ENCODE measurements at places on chromosomes 2 and 18.

DNA sequence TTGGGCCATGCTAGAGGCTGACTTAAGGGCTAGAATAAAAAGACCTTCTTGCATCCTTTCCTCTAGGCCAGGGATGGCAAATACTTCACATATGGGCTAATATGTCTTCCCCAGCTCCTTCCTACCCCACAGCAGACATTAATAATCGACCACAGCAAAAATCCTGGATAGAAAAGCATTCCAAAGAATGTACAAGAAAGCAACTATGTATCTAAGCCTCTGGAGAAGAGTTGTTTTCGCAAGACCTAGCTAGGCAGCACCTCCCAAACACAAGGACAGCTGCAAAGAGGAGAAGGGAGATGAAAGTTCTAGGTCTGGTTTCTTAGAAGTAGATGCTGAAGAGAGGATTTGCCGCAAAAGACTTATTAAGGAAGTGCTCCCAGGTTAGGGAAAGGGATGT, 372.6 kb downstream of the SLC4A3 start:
- DNase-seq: no peak

DNA sequence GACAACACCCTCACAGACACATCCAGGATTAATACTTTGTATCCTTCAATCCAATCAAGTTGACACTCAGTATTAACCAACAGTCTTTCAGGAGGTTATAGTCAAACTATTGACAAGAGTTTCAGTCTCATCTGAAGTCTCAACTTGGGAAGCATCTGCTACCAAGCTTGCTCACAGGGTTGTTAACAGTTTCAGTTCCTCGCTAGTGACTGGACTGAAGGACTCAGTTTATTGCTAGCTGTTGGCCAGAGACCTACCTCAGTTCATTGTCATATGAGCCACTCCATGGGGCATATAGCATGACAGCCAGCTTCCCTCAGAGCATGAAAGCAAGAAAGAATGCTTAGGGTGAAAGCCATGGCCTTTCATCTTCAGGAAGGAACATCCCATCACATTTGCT, 228.6 kb downstream of the EPHA4 start:
- DNase-seq: no peak

GRCh38 chr18:13530879-13531387, 195.4 kb downstream of the FAM210A start:
- no peak for DNase-seq

DNA sequence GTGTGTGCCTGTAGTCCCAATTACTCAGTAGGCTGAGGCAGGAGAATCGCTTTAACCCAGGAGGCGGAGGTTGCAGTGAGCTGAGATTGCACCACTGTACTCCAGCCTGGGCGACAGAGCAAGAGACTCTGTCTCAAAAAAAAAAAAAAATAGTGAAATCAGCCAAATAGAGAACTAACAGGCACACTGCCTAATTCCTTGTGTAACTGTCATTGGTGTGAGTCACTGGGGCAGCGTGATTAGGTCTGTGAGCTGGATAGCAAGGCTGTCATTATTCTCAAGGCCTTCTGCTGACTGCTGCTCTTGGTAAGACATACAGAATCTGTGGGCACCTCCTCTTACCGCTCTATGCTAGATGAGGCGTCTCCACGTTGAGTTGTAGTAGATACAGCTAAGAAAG, 270.3 kb downstream of the NEDD4L start:
- no peak for DNase-seq

- no peak for DNase-seq
Measured at GRCh38 chr2:2739231-2739795, 408.2 kb upstream of the MYT1L start.

GRCh38 chr2:2914252-2914651, 463.4 kb downstream of the EIPR1 start:
- no peak for DNase-seq

GRCh38 chr2:68371138-68371537, 6.1 kb downstream of the PLEK start:
- no peak for DNase-seq

GRCh38 chr2:41999592-42000281, 48.1 kb upstream of the PKDCC start:
- DNase-seq: no peak

DNA sequence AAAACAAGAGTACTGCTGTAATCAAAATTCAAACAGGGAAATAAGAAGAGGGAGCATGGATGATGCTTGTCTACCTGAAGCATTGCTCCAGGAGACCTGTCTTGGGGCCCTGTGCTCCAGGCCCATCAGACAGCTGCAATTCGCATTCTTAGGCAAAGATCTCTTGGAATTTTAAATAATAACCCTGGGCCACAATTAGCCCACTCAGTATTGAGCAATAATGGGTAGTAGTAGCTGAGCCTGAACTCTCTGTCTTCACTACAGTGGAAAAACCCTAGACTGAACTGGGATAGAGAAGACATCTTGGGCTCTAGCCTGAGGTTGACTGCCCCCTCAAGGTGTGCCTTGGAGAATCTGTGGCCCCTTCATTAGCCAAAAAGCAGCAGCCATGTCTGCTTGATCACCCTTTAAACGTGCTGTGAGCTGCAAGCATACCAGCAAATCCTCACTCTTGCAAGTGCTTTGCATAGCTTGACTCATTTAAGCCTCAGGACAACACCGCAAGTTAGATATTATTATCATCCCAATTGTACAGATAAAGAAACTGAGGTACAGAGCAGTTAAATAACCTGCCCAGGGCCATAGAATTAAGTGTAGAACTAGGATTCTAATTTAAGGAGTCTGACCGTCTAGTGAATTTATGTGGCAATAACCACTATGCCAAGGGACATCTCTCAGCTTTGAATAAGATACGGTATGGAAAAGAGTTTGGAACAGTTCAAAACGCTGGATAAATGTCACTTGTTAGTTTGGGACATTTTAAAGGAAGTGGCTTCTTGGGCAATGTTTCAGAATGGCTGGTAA, 69.0 kb downstream of the DDX1 start:
- no peak for DNase-seq

DNA sequence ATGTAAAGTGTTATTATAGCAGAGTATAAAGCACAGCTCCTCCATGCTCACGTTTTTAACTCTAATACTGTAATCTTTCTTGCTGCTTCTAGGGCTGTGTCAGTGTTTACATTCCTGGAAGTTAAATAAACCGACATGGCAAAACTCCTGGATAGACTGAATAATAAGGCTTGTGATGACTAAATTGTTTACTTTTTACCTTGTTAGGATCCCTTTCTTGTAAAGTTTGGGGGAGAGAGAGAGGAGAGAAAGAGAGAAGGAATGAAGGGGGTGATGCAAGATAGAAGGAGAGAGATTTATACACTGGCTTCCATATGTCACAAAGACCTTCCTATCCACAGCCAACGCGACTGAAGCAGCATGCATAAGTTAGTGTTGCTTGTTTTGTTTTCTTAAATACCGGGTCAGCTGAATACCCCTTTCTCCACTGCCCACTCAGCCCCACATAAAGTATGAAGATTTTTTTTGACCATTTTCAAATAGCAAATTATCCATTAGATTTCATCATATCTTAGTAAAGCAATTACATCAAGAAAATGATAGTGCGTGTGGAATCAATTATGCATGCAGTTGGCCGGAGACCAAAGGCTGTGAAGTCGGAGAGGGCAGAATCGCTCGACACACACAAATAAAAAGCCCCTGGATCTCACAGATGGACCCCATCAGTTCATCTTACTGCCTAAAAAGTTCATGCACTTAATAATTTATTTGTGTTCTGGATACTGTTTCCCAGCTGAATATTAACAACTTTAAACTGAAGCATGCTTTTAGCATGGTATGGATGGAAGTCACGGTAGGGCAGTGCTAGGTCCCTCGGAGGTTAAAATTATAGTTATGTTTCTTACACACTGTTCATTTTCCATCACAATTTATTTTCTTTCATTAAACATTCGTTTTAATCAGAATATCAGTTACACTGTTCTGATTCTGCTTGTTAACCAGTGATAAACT, 20.1 kb downstream of the BCL11A start:
- DNase-seq: no peak

DNA sequence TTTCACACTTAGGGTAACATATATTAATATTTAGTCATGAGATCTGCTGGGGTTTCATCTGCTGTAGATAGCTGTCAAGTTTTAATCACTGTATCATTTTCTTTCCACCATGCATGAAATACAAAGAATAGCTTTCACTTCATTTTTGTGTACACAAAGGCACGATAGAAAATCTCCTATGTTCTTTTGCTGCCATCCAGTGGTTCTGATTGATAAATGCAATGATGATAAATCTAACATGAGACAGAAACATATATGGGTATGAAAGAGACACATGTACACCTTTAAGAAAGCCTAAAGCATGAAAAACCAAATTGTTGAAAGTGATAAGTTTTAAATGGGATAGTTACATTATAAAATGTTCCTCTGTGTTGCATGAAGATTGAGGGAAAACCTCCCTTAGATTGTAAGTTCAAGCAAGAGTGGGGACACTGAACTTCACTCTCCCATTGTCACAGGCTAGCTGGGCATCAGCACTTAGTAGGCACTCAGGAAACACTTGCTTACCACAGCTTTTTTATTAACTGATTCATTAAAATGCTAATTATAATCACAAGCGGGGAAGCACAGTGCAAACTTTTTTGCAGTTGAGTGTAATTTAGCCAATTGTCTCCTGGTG, 31.2 kb downstream of the C1D start:
- DNase-seq: no peak

DNA sequence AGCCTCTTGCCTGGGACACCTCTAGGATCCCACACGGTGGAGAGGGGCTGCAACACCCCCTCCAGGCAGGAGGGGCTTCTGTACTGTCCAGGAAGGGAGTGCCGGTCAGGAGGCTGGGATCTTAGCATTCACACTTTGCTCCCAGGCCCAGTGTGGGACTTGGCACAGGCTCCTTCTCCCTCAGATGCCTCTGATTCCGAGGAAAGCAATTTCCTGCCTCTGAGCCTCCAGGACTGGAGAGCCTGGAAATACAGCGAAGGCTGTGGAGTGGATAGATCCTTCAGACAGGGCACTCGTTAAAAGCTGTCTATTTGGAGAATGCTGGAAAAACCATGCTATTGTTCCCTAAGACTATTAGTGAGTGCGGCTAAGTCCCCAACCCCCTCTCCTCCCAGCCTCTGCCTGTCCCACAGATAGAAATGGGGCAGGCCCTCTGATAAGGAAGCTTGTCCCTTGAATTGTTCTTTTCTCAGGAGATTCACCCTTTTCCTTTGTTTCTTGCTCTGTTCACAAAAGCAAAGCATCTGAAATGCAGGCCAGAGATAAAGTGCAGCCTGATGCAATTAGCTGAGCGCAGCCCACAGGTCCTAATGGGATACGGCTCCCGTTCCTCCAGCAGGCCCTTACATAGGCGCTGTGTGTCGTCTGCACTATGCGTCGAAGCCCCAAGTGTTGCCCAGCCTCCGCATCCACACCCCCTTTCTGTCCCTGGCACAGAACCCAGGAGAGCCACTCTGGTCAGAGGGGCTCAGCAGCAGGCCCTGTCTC, 252.2 kb downstream of the KLHL29 start:
- no peak for DNase-seq

DNA sequence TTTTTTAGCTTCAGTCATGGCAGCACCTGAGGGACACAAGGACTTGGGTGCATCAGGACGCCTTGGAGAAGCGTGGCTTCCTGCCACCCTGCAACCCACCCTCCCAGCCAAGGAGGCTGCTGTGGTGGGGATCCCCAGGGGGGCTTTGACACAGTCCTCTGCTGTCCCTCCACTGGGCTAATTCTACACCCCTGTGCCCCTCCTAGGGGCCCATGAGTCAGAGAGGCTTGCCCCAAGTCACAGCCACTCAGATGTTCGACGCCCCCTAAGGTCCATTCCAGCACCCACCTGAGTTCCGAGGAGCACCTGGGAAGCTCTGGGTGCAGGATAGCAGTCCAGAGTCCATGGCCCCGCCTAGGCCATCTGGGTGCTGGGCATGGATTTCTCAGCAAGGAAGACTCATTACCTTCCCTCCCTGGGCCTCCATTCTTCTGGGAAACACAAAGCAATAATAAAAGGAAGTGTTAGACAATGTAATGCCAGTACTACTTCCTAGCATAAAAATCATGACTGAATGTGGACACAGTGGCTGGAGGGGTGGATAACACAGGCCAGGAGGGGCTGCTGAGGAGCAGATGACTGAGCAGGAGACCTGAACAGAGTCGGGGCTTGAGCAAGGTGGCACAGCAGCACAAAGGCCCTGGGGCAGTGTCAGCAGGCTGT, 3.7 kb downstream of the ALPG start:
- no peak for DNase-seq

- no peak for DNase-seq
Measured at GRCh38 chr2:120448436-120448835, 102.5 kb downstream of the INHBB start.

GRCh38 chr2:30332791-30333453, 101.6 kb downstream of the LBH start:
- no peak for DNase-seq

DNA sequence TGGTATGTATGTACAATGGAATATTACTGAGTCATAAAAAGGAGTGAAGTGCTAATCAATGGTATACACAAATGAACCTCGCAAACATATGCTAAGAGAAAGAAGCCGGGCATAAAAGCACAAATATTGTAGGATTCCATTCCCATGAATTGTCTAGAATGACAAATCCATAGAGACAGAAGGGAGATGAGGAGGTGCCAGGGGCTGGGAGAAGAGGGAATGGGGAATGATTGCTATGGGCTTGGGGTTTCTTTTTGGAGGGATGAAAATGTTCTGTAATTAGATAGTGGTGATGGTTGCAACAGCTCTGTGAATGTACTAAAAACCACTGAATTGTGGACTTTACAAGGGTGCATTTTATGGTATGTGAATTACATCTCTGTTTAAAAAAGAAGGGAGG, 73.5 kb downstream of the GLI2 start:
- no peak for DNase-seq

DNA sequence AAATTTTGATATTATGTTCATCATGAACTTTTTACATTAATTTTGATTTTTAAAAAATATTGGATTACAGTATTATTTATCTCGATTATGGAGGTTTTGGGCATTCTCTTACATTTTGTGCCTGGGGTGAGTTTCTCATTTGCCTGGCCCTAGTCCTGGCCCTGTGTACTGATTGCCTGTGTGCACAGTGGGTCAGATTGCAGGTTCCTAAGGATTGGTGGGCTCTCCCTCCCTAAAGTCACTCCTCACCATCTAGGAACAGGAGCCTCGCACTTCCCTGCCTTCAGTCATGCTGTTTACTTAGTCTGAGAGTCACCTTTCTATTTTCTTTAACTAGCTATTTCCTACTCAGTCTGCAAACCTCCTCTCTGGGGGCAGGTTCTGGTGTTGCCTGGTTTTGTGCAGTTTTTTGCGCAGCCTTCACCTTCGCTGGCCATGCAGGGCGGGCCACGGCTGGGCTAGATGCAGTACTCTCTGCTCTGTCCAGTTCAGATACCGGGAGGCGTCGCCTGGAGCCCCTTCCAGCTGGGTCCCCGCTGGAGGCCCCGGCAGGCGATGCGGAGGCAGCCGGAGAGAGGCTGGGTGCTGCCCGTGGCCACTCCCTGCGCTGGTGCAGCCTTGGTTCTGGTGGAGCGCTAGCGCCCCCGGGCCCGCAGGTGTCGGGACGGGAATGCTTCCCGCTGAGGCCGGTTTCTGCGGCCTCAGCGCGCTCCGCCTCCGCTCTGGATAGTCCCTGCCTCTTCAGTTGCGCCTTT, 23.3 kb upstream of the MC5R start:
- no peak for DNase-seq
